ENCODE measurements at places on chromosomes 1 and 21. TPM values are rescaled to one million over a fixed set of nuclear protein-coding genes. Genes with fewer than 3 reads are reported as not detected.

DNA sequence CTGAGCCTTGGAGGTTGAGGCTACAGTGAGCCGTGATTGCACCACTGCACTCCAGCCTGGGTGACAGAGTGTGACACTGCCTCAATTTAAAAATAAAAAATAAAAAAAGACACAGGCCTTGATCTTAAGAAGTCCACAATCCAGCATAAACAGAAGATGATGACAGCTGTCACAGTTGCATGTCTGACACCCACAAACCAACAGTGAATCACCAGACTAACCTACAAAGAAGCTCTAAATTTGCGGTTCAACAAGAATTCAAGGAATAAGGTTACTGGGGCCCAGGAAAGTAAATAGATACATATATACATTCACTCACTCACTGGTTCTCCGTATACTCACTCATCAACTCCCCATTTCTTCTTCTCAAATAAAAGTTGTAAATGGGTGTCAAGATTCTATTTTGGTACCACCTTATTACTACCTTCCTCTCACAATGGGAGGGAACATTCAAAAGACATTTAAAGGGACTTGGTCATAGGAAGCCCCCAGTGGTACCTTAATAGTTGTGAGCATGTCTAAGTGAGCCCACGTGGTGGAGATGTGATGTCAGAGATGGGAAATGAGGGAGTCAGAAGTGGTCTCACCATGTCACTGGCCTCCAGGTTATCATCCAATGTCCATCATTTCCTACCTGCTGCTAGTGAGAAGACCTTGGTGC is 66.9 kb upstream of the PRDX6 start:
- H3K4me1 ChIP-seq = no peaks in the 10 kb centered on the region
- no peak for DNase-seq
- H3K27me3 ChIP-seq = no peaks in the 10 kb centered on the region
- H3K27ac ChIP-seq = no peak overlapping the region

- H3K27ac ChIP-seq = no peak overlapping the region
- H3K4me3 ChIP-seq = no peak overlapping the region
- peaks cover 30% of the 10 kb centered on the region for H3K36me3 ChIP-seq
- H3K27me3 ChIP-seq = no peaks in the 10 kb centered on the region
These were observed 2.9 kb downstream of the CRYZ start for GRCh38 chr1:74729741-74730478.

GRCh38 chr1:12177156-12177998 is 10.6 kb downstream of the TNFRSF1B start:
- no peak overlapping the region for H3K4me3 ChIP-seq
- no peak for DNase-seq
- peaks cover 4% of the 10 kb centered on the region for H3K4me1 ChIP-seq
- peaks cover 19% of the 10 kb centered on the region for H3K27me3 ChIP-seq

DNA sequence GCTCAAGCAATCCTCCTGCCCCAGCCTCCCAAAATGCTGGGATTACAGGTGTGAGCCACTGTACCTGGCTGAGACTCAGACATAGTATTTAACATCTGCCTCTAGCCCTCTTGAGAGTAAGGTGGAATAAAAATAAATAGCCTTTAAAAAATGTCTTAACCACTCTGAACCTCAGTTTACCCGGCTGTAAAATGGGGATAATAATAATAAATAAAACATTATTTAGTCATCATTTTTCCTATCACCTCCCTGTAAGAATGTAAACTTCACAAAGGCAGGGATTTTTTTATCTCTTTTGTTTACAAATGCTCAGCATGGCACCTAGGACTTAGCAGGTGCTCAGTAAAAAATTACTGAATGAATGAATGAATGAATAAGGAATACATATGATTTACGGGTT is 17.2 kb downstream of the EPHB2 start:
- no peak overlapping the region for H3K4me3 ChIP-seq
- no peak overlapping the region for H3K27ac ChIP-seq
- no peaks in the 10 kb centered on the region for H3K27me3 ChIP-seq
- peaks cover 2% of the 10 kb centered on the region for H3K4me1 ChIP-seq
- H3K36me3 ChIP-seq = peaks cover 3% of the 10 kb centered on the region

DNA sequence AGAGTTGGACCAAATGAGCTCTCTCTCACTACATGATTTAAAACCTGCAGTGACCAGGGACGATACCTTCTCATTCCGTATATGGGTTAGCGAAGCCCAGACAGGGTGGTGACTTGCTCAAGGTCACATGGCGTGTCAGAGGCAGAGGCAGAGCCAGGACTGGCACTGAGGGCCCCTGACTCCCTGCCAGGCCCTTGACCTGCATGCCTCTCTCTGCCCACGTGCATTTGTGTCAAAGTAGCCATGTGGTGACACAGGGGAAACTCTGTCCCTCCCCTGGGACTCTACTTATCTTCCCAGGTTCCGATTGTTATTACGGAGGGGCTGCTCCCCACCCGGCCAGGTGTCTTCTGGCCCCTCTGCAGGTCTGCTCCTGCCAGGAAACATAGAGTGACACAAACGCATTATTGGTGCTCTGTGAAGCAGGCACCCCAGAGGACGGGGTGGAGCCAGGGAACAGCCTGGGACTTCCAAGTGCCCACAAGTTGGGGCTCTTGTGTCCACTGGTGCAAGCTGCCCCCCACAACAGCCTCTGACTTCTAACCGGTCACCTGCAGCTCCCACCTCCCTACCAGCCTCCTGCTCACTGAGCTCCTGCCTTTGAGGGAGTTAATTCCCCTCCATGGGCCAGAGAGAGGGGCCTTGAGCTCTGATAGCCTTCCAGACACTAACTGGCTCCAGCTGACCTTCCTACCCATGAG is 7.3 kb upstream of the TINAGL1 start:
- H3K4me3 ChIP-seq = no peak overlapping the region
- H3K27me3 ChIP-seq = peaks cover 11% of the 10 kb centered on the region
- H3K27ac ChIP-seq = no peak overlapping the region
- H3K4me1 ChIP-seq = peaks cover under 1% of the 10 kb centered on the region

DNA sequence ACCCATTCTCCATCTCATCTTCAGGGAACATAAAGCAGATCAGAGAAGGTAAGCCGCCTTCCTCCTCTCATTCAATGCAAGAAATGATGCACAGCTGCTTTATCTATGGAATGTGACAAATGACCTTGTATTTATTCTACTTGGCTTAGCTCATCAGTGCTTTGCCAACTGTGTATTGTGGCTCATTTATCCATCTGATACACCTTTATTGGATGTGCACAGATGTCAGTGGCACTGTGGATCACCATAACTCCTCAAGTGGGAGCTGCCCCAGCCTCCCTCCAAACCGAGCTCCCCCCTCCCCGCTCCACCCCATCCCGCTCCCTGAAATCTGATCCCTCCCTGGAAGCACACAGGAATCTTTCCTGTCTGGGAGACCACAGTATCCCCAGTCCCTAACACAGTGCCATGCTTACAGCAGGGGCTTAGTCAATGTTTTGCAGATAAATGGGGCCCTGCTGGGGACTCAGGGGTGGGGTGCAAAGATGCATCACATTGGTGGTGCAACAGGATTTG is 156.0 kb upstream of the RAB4A start:
- DNase-seq = no peak
- peak overlapping the region; percentile 10 for H3K27ac ChIP-seq
- no peaks in the 10 kb centered on the region for H3K27me3 ChIP-seq

DNA sequence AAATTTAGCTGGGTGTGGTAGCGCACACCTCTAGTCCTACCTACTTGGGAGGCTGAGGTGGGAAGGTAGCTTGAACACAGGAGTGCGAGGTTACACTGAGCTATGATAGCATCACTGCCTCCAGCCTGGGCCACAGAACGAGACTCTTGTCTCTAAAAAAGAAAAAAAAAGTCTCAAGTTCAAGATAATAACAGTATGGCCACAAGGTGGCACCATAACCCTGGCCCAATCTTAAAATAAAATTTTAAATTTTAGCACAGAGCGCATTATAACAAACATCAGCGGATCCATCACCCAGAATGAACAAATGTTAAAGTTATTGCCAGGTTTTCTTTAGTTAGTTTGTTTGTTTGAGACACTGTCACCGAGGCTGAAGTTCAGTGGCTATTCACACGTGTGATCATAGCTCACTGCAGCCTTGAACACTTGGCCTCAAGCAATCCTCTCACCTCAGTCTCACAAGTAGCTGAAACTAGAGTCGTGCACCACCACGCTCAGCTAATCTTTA is 2.9 kb upstream of the HTR6 start:
- no peak for DNase-seq
- H3K36me3 ChIP-seq = no peaks in the 10 kb centered on the region
- peaks cover 59% of the 10 kb centered on the region for H3K27me3 ChIP-seq

GRCh38 chr1:31036749-31037500 is 28.6 kb downstream of the PUM1 start:
- no peak for DNase-seq
- H3K36me3 ChIP-seq = peaks cover 21% of the 10 kb centered on the region
- H3K4me3 ChIP-seq = no peak overlapping the region
- peaks cover 21% of the 10 kb centered on the region for H3K4me1 ChIP-seq

- no peak overlapping the region for H3K27ac ChIP-seq
- H3K27me3 ChIP-seq = peaks cover 4% of the 10 kb centered on the region
- DNase-seq = no peak
- H3K36me3 ChIP-seq = no peaks in the 10 kb centered on the region
- no peaks in the 10 kb centered on the region for H3K4me1 ChIP-seq
- no peak overlapping the region for H3K4me3 ChIP-seq
These were observed 421.8 kb upstream of the PLXNA2 start for GRCh38 chr1:208665936-208666335.

GRCh38 chr1:115214098-115214497 is 124.0 kb downstream of the NGF start:
- H3K4me1 ChIP-seq = peaks cover 4% of the 10 kb centered on the region
- H3K27me3 ChIP-seq = peaks cover 11% of the 10 kb centered on the region
- DNase-seq = no peak

DNA sequence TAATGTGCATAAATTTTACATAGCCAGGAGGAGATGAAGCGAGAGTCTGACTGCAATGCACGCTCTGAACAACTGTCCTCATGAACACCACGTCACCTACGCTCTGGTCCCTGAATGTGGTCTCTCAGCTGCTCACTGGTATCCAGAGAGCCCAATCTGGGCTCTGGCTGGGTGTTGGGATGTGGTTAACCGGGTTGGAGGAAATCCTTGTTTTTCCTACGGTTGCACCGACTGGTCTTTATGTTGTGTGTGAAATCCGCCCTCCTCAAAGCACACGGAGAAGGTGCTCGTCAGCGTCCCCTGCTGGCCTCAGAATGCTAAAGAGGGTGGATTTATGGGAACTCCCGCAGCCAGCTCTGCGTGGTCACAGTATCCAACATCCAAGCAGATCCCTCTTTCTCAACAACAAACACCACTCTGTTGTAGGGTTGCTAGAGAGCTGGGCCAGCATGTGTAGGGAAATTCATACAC is 51.8 kb upstream of the FAM89A start:
- no peaks in the 10 kb centered on the region for H3K36me3 ChIP-seq
- peak; percentile 21 for DNase-seq
- peaks cover 3% of the 10 kb centered on the region for H3K4me1 ChIP-seq
- H3K27ac ChIP-seq = no peak overlapping the region
- H3K27me3 ChIP-seq = peaks cover 8% of the 10 kb centered on the region

DNA sequence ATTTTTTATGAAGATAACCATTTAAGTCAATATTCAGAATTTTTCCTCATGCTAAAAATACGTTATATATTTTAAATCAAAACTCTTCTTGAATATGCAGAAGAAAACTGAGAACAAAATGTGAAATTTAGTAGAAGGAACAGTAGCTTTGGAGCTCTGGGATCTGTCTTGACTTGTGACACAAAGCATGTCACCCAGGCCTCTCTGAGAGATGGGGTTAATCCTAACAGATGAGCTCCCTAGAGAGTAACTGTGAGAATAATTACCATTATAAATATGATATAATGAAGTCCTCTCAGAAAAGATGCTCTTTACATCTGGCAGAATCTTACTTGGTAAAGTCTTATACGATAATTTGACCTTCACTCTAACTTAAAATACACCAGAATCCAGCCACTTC is 272.0 kb downstream of the PTPRC start:
- H3K36me3 ChIP-seq = no peaks in the 10 kb centered on the region
- no peak overlapping the region for H3K27ac ChIP-seq
- no peak for DNase-seq

DNA sequence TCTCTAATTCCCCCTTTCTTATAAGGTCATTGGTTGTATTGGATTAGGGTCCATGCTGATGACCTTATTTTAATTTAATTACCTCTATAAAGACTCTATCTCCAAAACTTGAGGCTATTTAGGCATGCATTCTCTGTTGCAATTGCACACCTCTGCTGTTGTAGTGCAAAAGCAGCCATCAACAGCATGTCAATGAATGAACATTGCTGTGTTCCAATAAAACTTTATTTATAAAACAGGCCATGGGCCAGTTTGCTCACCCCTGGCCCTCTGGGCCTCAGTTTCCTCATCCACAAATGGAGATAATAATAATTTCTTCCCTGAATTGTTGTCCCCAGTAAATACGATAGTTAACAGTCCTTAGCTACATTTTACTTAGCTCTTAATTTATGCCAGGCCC is 100.4 kb upstream of the USP24 start:
- H3K27me3 ChIP-seq = peaks cover 12% of the 10 kb centered on the region
- H3K27ac ChIP-seq = no peak overlapping the region
- no peaks in the 10 kb centered on the region for H3K36me3 ChIP-seq
- no peaks in the 10 kb centered on the region for H3K4me1 ChIP-seq
- no peak overlapping the region for H3K4me3 ChIP-seq

DNA sequence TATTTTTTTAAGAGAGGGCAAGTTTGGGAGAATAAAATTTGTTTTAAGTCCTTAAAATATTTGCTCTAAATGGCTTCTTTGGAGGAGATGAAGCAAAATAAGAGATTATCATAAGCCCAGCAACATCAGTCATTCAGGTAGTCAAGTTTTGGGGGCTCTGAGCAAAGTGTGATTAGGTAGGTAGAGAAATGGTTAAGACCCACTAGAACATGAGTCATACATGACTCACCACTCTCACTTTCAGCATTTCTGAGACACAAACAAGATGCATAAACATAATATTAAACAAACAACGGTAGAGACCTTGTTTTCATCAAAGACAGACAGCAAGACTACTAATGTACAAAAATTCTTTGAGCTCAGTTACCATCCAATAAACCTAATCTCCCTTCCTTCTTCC is 272.2 kb downstream of the LMO4 start:
- H3K4me3 ChIP-seq = no peak overlapping the region
- peaks cover 29% of the 10 kb centered on the region for H3K4me1 ChIP-seq
- DNase-seq = no peak
- H3K27ac ChIP-seq = no peak overlapping the region
- no peaks in the 10 kb centered on the region for H3K36me3 ChIP-seq

GRCh38 chr1:94025383-94026340 is 95.3 kb downstream of the ABCA4 start:
- peaks cover 19% of the 10 kb centered on the region for H3K27me3 ChIP-seq
- no peaks in the 10 kb centered on the region for H3K36me3 ChIP-seq
- H3K27ac ChIP-seq = no peak overlapping the region
- H3K4me1 ChIP-seq = peaks cover 8% of the 10 kb centered on the region

- H3K27ac ChIP-seq = no peak overlapping the region
- H3K36me3 ChIP-seq = no peaks in the 10 kb centered on the region
- DNase-seq = no peak
- no peaks in the 10 kb centered on the region for H3K4me1 ChIP-seq
These were observed 30.2 kb upstream of the CD1D start for GRCh38 chr1:158150523-158150922.

The CAPN8 gene
- 2.2 TPM for total RNA-seq

The RNASEL gene
- total RNA-seq = 4.2 TPM

The PLCH2 gene
- total RNA-seq = not detected

The SLAMF9 gene
- not detected for total RNA-seq

The SPATA17 gene
- 5.1 TPM for total RNA-seq

The BRDT gene
- total RNA-seq = not detected

The BATF3 gene
- total RNA-seq = 0.53 TPM

The C2CD2 gene
- total RNA-seq = 26.3 TPM

The FAM167B gene
- 3.8 TPM for total RNA-seq

The AP4B1 gene
- total RNA-seq = 23.4 TPM

The PRAMEF13 gene
- total RNA-seq = not detected

The LHX8 gene
- total RNA-seq = not detected

The EPHA10 gene
- total RNA-seq = 6.2 TPM

The PGBD5 gene
- 16.2 TPM for total RNA-seq

The PSMB4 gene
- total RNA-seq = 227 TPM
